Stimulated activated CD4-positive, alpha-beta T cell treated with anti-CD3 and anti-CD28 coated beads, Interleukin-1b, Interleukin-23, amount 100 ng/mL, for 1 hour (primary cell): ENCODE measurements at places on chromosomes 5 and 9.

- DNase-seq = no peak
These were observed 732 bp downstream of the SNAPC3 start for GRCh38 chr9:15423231-15423985.

DNA sequence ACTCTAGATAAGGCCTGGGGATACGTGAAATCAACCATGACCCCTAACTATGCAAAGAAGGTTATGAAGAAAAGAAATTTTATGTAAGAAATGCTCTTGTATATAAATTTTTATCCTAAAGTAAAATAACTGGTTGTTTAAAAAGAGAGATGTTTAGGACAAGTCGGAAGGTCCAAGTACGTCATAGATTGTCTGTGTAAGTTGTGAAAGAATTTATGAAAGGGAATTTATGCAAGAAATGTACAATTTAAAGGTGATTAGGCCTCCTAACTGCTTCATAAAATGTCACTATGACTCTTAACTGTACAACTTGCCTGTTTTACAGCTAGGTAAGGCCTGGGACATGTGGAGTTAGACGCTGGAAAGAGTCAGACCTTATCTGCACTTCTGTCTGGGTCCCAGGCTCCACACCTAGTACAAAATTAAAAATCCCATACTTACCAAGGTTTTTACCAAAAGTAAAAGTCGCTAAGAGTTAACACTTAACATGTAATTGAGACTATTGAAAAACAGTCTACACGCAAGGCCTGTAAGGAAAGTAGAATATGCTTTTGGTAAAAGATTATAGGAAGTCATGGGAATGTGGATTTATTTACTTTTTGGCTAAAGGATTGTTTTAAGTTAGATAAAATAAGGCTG lies 77.4 kb downstream of the KIAA0825 start:
- DNase-seq = no peak

- DNase-seq = no peak
These were observed 31.9 kb downstream of the MORN5 start for GRCh38 chr9:122191584-122191983.

DNA sequence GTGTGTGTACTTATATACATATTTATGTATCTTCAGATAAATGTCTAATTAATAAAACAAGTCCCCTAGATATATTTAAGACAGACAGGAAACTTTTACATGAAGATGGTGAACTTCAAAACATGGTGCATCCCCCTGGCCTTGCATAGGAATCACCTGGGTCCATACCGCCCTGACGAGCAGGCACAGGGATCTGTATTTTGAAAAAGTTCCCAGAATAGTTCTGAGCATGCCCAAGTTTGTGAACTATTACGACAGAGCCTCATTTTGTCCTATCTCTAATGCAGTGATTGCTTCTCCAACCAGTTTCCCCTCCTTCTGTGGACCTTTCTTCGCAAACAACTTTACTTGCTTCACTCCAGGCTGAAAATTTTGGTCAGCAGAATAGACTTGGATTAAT lies 98.1 kb downstream of the APBA1 start:
- no peak for DNase-seq

GRCh38 chr9:125565126-125565525 lies 141.9 kb downstream of the MAPKAP1 start:
- DNase-seq = no peak

- no peak for DNase-seq
These were observed 9.1 kb downstream of the OR2V1 start for GRCh38 chr5:181121675-181122561.

GRCh38 chr5:173187054-173187743 lies 42.9 kb downstream of the BNIP1 start:
- DNase-seq = no peak

- DNase-seq = no peak
These were observed 72.4 kb upstream of the NTRK2 start for GRCh38 chr9:84597131-84597530.

GRCh38 chr9:137267933-137268355 lies 9.6 kb upstream of the TOR4A start:
- DNase-seq = no peak

- no peak for DNase-seq
These were observed 2013.1 kb upstream of the CDH9 start for GRCh38 chr5:29051509-29051908.

- DNase-seq = no peak
These were observed 22.4 kb downstream of the TNFAIP8 start for GRCh38 chr5:119378075-119378700.

GRCh38 chr9:76534026-76534425 lies 75.0 kb downstream of the GCNT1 start:
- DNase-seq = no peak

GRCh38 chr5:50856401-50857119 lies 190.1 kb downstream of the PARP8 start:
- DNase-seq = no peak

- DNase-seq = peak; percentile 17
These were observed 102.7 kb downstream of the EHMT1 start for GRCh38 chr9:137721479-137721878.

DNA sequence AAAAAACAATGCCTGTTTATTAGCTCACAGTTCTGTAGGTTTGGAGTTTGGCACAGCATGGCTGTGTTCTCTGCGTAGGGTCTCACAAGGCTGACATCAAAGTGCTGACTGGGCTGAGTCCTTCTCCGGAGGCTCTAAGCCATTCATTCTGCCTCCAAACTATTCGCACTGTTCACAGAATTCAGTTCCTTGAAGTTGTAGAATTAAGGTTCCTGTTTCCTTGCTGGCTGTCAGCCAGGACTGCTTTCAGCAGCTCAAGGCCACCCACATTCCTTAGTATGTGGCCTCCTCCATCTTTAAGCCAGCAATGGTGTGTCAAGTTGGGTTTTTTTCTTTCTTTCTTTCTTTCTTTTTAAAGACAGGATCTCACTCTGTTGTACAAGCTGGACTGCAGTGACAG lies 161.9 kb downstream of the CDH6 start:
- no peak for DNase-seq

DNA sequence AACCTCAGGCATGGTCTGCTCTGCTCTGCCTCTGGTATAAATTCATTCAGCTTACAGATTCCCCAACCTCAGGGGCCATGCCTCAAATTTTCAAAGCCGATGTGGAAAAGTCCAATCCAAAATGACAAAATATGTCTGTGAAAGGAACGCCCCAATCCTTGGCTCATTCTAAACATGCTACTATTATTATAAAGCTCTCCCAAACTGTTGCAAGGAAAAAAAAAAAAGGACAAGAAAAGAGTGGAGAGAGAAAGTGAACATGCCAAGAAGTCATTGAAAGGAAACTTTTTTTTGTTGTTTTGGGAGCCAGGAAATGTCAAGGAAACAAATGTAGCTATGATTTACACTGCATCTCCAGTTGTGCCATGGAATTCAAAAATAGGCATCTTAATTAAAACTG lies 3.8 kb downstream of the COL23A1 start:
- no peak for DNase-seq

DNA sequence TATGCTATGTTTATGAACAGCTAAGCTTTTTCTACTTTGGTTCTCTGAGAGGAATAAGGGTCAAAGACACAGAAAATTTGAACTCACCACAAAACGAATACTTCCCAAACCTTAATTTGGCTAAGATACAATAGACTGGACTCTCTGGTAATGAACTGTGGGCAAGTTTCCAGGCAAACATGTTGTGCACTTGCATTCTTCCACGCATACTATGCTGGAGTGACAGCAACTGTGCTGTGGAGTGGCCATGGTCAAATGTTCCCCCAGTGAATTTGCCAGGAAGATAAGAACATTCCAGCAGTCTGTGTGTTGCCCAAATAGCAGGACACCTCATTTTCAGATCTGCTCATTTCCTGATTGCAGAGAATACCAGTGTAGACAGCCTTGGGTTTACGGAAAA lies 275.3 kb upstream of the IL12B start:
- DNase-seq = no peak
